ENCODE measurements at places on chromosomes 2 and 18. TPM values are rescaled to one million over a fixed set of nuclear protein-coding genes. Genes with fewer than 3 reads are reported as not detected.

The UGT1A10 gene
- total RNA-seq = 0.14 TPM

The FBXO48 gene
- 1.4 TPM for total RNA-seq

The NT5DC4 gene
- not detected for total RNA-seq

The LAMA1 gene
- total RNA-seq = 2.3 TPM

The BOLL gene
- not detected for total RNA-seq

The UGT1A8 gene
- total RNA-seq = not detected

The ETAA1 gene
- 13.6 TPM for total RNA-seq

The TUBA3E gene
- total RNA-seq = not detected

The CIDEA gene
- total RNA-seq = not detected

The CSRNP3 gene
- 28.8 TPM for total RNA-seq

The AFF3 gene
- 17.4 TPM for total RNA-seq

The POMC gene
- not detected for total RNA-seq

The PXDN gene
- 80.9 TPM for total RNA-seq

The ADD2 gene
- total RNA-seq = 45.5 TPM

The GALR1 gene
- total RNA-seq = 0.05 TPM

The YWHAQ gene
- 346 TPM for total RNA-seq

The NEU4 gene
- 0.11 TPM for total RNA-seq

Data from motor neuron (in vitro differentiated cells).